Stimulated activated CD8-positive, alpha-beta memory T cell treated with anti-CD3 and anti-CD28 coated beads, Interleukin-4, amount 100 ng/mL, for 4 hours (primary cell): ENCODE measurements at places on chromosomes 12 and 14.

- DNase-seq: no peak
Observed at GRCh38 chr14:81453166-81453766, 53.1 kb upstream of the STON2 start.

- DNase-seq: no peak
Observed at GRCh38 chr14:71246539-71246938, 339.3 kb downstream of the PCNX1 start.

DNA sequence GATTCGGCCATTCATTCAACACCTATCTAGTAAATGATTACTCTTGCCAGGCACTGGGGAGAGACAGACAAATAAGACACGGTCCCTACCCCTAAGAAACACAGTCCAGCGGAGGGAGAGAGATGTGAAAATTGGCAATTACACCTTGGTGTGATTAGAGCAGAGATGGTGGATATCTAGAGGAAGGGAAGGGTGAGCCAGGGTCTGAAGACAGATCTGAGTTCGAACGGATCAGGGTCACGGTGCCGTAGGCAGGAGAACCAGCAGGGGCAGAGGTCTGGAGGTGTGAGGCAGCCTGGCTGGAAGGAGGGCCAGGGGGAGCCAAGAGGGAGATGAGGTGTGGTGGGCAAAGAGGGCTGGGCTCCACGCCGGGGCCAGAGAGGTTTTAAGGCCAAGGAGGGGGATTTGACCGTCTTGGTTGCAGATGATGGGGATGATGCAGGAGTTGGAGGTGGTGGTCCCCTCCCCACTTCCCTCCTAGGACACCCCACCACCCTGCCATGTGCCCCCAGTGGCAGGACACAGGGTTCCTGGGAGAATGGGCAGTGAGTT is 27.1 kb downstream of the FAM222A start:
- no peak for DNase-seq

GRCh38 chr14:59306775-59307174 is 118.3 kb downstream of the DAAM1 start:
- DNase-seq: no peak

- no peak for DNase-seq
Observed at GRCh38 chr12:116368196-116369194, 91.0 kb upstream of the MED13L start.

- no peak for DNase-seq
Observed at GRCh38 chr12:10169104-10169503, 2.8 kb downstream of the OLR1 start.

GRCh38 chr12:82723093-82723492 is 36.4 kb downstream of the TMTC2 start:
- DNase-seq: no peak

- no peak for DNase-seq
Observed at GRCh38 chr14:39488600-39488999, 56.4 kb upstream of the FBXO33 start.

DNA sequence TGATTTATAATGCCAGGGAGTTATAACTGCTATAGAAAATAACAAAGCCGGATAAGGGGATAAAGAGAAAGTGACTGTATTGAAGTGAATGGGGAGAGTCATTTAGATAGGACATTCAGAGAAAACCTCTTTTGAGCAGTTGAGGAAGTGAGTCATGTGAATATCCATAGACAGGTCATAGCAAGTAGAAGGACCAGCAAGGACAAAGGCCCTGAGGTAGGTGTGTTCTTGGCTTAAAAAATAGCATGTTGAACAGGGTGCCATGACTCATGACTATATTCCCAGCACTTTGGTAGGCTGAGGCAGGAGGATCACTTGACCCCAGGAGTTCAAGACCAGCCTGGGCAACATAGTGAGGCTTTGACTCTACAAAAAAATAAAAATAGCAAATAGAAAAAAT is 51.5 kb upstream of the RAP1B start:
- DNase-seq: no peak

- no peak for DNase-seq
Observed at GRCh38 chr14:59210621-59211020, 22.2 kb downstream of the DAAM1 start.

DNA sequence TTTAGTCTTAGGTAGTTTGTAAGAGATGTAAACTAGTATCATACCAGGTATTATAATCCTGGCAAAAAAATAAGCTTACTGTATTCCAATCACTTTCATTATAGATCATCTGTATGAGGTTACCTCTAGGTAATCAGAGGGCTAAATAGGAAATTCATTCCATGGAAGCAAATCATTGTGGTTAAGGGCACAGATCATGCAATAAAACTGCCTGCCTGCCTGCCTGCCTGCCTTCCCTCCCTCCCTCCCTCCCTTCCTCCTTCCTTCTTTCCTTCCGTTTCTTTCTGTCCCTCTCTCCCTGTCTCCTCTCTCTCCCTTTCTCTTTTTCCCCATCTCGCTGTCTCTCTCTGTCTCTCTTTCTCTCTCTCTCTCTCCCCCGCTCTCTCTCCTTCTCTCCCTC is 3.2 kb upstream of the CLEC9A start:
- DNase-seq: no peak
